ENCODE measurements at places on chromosomes 1 and 21.
A peak's percentile ranks its signal among the peaks of the same experiment; 100 is the strongest.

GRCh38 chr1:161198897-161199431 lies at the start of gene ADAMTS4:
Gene ADAMTS4 (minus strand): TSS chr1:161199054. CDS start chr1:161198627, 427 bp downstream.
- peak within 1 kb of the TSS; percentile 26 for H3K4me3 ChIP-seq
- H3K27ac ChIP-seq = peak within 1 kb of the TSS; percentile 94
- H3K27me3 ChIP-seq = no peaks in the 10 kb centered on the region
- peaks cover 57% of the 10 kb centered on the region for H3K4me1 ChIP-seq
- peak; percentile 47 for DNase-seq

- no peaks in the 10 kb centered on the region for H3K27me3 ChIP-seq
- no peak overlapping the region for H3K27ac ChIP-seq
- H3K4me3 ChIP-seq = no peak overlapping the region
- no peaks in the 10 kb centered on the region for H3K36me3 ChIP-seq
- no peak for DNase-seq
These were observed 77.8 kb upstream of the CD55 start for GRCh38 chr1:207243442-207244408.

DNA sequence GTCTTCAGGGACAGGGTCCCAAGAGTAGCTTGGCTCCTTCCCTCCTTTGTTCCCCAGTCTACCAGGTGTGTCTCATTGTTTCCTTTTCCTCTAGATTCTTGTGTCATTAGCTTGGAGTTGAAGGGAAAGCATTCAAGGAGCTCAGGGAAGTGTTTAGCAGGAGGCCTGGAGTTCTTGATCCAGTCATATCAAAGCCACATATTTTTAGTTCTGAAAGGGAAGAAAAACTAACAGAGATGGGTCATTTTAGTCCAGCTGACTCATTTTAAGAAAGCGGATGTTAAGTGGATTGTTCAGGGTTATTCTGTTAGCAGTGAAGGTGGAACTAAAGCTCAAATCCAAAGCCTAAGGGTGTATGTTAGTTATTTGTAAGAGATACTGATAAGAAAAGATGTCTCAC lies 721 bp downstream of the C1orf54 start:
- DNase-seq = no peak
- H3K4me3 ChIP-seq = peak overlapping the region; percentile 36
- H3K27ac ChIP-seq = peak overlapping the region; percentile 72

GRCh38 chr1:53195246-53196016 lies 1.2 kb upstream of the CPT2 start:
- no peak for DNase-seq
- H3K27me3 ChIP-seq = no peaks in the 10 kb centered on the region
- peak overlapping the region; percentile 99 for H3K27ac ChIP-seq
- H3K4me3 ChIP-seq = no peak overlapping the region
- no peaks in the 10 kb centered on the region for H3K36me3 ChIP-seq

DNA sequence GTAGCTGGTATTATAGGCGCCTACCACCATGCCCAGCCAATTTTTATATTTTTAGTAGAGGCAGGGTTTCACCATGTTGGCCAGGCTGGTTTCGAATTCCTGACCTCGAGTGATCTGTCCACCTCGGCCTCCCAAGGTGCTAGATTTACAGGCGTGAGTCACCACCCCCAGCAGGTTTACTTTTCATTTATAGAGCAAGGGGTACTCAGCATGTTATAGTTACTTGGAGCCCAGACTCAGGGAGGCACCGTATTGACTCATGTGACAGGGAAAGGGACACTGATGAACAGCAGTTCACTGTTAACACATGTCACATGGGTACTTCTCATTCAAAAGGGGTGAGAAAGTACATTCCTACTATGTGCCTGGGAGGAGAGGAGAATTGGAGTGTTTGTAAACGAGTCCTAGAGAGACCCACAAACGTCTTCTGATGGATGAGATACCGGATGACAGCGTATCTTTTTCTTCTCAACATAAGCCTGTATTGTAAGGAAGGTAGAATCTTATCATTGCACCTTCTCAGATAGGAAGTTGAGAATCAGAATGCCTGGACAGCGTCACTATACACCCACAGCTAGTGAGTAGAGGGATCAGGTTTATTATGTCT lies 510.0 kb downstream of the USP25 start:
- DNase-seq = no peak
- H3K4me1 ChIP-seq = no peaks in the 10 kb centered on the region
- H3K36me3 ChIP-seq = no peaks in the 10 kb centered on the region
- H3K27me3 ChIP-seq = no peaks in the 10 kb centered on the region
- H3K27ac ChIP-seq = no peak overlapping the region
- H3K4me3 ChIP-seq = no peak overlapping the region

- no peaks in the 10 kb centered on the region for H3K27me3 ChIP-seq
- DNase-seq = no peak
- no peaks in the 10 kb centered on the region for H3K4me1 ChIP-seq
- no peaks in the 10 kb centered on the region for H3K36me3 ChIP-seq
These were observed 91.9 kb upstream of the KCNK2 start for GRCh38 chr1:214990619-214991018.

GRCh38 chr21:45487891-45488600 lies 54.2 kb downstream of the SLC19A1 start:
- no peaks in the 10 kb centered on the region for H3K4me1 ChIP-seq
- H3K36me3 ChIP-seq = no peaks in the 10 kb centered on the region
- H3K27ac ChIP-seq = no peak overlapping the region
- DNase-seq = no peak

DNA sequence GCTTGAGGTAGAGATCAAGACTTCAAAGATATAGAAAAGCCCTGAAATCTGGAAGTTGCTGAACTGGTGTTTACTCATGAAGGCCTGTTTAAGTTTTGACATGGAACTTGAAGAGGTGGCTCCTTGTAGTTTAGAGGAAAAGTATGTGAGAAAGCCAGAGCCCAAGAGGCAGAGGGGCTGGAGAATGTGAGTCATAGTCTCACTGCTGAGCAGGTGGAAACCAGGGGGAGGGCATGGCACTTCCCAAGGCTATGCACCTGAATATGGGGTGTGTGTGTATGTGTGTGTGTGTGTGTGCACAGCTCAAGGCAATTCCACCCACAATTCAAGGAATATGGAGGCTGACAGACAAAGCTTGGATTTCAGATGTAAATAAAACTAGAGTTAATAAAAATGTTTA lies 46.8 kb upstream of the C1orf198 start:
- H3K36me3 ChIP-seq = peaks cover 78% of the 10 kb centered on the region
- H3K4me1 ChIP-seq = peaks cover 6% of the 10 kb centered on the region
- no peak overlapping the region for H3K4me3 ChIP-seq
- no peak overlapping the region for H3K27ac ChIP-seq
- H3K27me3 ChIP-seq = no peaks in the 10 kb centered on the region
- DNase-seq = no peak

- H3K36me3 ChIP-seq = peaks cover 10% of the 10 kb centered on the region
- no peaks in the 10 kb centered on the region for H3K4me1 ChIP-seq
- no peak for DNase-seq
- H3K27me3 ChIP-seq = no peaks in the 10 kb centered on the region
- no peak overlapping the region for H3K4me3 ChIP-seq
These were observed 89.4 kb downstream of the OMA1 start for GRCh38 chr1:58457023-58457635.

GRCh38 chr1:113874012-113874879 lies 2.7 kb upstream of the PTPN22 start:
- no peak for DNase-seq
- H3K27ac ChIP-seq = peak overlapping the region; percentile 48
- no peak overlapping the region for H3K4me3 ChIP-seq
- H3K4me1 ChIP-seq = peaks cover 33% of the 10 kb centered on the region
- H3K27me3 ChIP-seq = no peaks in the 10 kb centered on the region

DNA sequence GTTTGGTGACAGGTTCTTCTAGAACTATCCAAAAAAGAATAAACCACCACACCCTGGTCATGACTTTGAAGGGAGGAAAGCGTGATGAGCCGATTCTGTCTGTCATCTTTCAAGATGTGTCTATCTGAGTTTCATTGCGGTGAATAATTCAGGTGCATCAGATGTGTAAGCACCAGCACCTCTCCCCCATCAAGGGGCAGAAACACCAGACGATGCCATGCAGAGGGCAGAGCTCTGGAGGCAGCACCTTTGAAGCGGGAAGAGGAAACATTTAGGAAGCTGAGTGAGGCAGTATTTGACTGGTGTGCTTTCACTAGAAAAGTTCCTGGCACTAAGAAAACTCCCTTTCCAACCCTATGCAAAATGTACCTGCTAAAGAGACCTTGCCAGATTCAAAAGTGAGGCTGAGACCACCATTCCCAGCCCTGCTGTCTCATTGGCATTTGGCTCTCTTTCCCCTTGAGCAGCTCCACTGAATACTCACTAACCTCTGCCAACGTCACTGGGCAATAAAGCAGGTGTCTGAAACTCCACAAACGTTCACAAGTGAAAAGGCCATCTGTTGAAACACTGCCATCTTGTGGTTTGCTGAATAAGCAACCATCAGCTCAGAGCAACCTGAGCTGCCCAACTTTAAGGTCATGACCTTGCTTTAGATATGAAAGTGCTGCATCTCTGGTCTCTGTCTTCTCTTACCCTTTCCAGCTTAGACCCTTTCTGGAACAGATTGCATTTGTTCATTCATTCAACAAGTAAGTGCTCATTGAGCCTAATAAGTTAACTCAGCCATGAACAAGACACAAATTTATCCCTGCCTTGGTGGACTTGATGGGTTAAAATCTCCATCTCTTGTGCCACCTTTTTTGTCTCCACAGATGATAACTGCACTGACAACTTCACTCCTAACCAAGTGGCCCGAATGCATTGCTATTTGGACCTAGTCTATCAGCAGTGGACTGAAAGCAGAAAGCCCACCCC lies 228.6 kb downstream of the PAPPA2 start:
- no peaks in the 10 kb centered on the region for H3K4me1 ChIP-seq
- no peaks in the 10 kb centered on the region for H3K27me3 ChIP-seq
- H3K36me3 ChIP-seq = no peaks in the 10 kb centered on the region
- DNase-seq = no peak
- H3K4me3 ChIP-seq = no peak overlapping the region

- H3K27ac ChIP-seq = no peak overlapping the region
- no peaks in the 10 kb centered on the region for H3K4me1 ChIP-seq
- no peak for DNase-seq
- H3K27me3 ChIP-seq = no peaks in the 10 kb centered on the region
- no peaks in the 10 kb centered on the region for H3K36me3 ChIP-seq
- no peak overlapping the region for H3K4me3 ChIP-seq
These were observed 12.6 kb upstream of the HMCN1 start for GRCh38 chr1:185721553-185721952.

DNA sequence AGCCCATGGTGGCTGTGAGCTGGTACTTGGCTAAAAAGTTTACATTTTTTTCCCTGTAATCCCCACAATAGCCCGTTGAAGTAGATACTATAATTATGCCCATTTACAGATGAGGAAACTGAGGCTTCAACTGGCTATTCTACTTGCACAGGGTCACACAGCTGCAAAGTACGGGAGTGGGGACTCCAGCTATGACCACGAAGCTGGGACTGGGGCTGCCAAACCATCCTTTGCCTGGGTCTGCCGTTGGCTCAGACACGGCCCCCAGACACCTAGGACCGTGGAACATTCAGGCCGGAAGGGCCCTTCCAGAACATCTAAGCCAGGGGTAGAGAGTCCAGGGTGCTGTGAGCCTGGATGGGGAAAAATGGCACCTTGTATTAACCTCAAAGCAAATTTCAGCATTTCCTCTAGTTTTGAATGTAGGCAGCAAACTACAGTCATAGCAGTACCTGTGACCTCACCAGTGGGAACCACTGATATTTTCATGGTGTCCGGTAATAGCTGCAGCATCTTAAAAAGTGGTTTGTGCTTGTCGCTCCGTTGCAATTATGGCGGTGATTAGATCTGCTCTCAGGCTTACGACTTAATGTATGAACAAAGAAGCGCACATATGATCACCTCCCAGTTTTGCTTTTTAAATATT lies 4.3 kb downstream of the TP73 start:
- peaks cover 36% of the 10 kb centered on the region for H3K27me3 ChIP-seq
- H3K4me3 ChIP-seq = no peak overlapping the region
- peaks cover 17% of the 10 kb centered on the region for H3K4me1 ChIP-seq
- no peaks in the 10 kb centered on the region for H3K36me3 ChIP-seq
- DNase-seq = peak; percentile 36

DNA sequence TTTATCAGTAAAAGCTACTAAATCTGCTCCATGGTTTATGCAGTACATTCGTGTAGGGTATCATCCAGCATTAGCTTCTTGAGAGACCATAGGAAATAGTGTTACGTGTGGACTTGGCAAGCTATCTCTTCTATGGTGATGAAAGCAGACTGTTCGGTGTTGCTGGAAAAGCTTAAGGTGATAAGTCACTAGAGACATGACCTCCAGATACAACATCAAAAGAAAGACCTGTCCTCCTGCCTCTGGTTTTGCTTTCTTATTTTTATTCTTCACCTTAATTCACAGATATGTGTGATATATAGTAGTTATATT lies 53.5 kb upstream of the S1PR1 start:
- no peaks in the 10 kb centered on the region for H3K27me3 ChIP-seq
- no peak overlapping the region for H3K4me3 ChIP-seq
- no peak overlapping the region for H3K27ac ChIP-seq
- peaks cover 16% of the 10 kb centered on the region for H3K4me1 ChIP-seq
- DNase-seq = no peak

DNA sequence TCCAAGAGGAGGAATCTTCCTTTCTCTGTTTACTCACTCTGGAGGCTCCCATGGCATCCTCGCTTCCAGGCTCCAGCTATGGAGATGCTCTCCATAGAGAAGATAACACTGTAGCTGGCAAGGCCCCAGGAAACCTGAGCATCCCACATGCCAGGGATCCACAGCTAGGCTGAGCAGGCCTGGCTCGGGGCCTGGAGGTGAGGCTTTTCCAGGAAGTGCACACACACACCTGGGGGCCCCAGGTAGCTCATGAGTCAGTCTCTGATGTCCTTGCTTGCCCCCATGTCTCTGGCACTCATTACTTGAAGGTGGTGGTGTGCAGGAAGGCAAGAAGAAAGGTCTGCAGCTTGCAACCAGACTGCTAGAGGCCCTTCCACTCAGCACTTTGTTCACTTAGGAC lies 5.5 kb upstream of the LCE5A start:
- no peaks in the 10 kb centered on the region for H3K36me3 ChIP-seq
- H3K27me3 ChIP-seq = peaks cover 8% of the 10 kb centered on the region
- no peak overlapping the region for H3K27ac ChIP-seq
- no peak overlapping the region for H3K4me3 ChIP-seq
- no peak for DNase-seq

- H3K36me3 ChIP-seq = no peaks in the 10 kb centered on the region
- no peak for DNase-seq
- peaks cover 5% of the 10 kb centered on the region for H3K4me1 ChIP-seq
- no peaks in the 10 kb centered on the region for H3K27me3 ChIP-seq
- H3K4me3 ChIP-seq = no peak overlapping the region
These were observed 443.5 kb upstream of the B3GALT2 start for GRCh38 chr1:193629875-193630274.
